ENCODE measurements at places on chromosomes 7 and 10. TPM values are rescaled to one million over a fixed set of nuclear protein-coding genes. Genes with fewer than 3 reads are reported as not detected.

The CLEC2L gene
- 0.24 TPM for polyA plus RNA-seq

The PSD gene
- polyA plus RNA-seq, result 17.1 TPM

The MACROH2A2 gene
- polyA plus RNA-seq, result 70.5 TPM

The KCNIP2 gene
- polyA plus RNA-seq, result 8.4 TPM

The OR2A7 gene
- 11.1 TPM for polyA plus RNA-seq

The ADRA2A gene
- polyA plus RNA-seq, result 0.29 TPM

The SPRN gene
- polyA plus RNA-seq, result 4.5 TPM

The RASA4B gene
- 2.4 TPM for polyA plus RNA-seq

The NANOS1 gene
- polyA plus RNA-seq, result 6.9 TPM

The ATG9B gene
- polyA plus RNA-seq, result 1.2 TPM

The EBF3 gene
- 1.7 TPM for polyA plus RNA-seq

The PRRT4 gene
- 1.8 TPM for polyA plus RNA-seq

The SPDYE18 gene
- 1.1 TPM for polyA plus RNA-seq

The TUBAL3 gene
- 0.09 TPM for polyA plus RNA-seq

The HOXA4 gene
- 39.5 TPM for polyA plus RNA-seq

The AMZ1 gene
- 0.50 TPM for polyA plus RNA-seq

The ANKMY2 gene
- polyA plus RNA-seq, result 30.3 TPM

The AKR1C1 gene
- 7.2 TPM for polyA plus RNA-seq

The TMEM229A gene
- 1.6 TPM for polyA plus RNA-seq
